ENCODE measurements at places on chromosomes 4 and X.

DNA sequence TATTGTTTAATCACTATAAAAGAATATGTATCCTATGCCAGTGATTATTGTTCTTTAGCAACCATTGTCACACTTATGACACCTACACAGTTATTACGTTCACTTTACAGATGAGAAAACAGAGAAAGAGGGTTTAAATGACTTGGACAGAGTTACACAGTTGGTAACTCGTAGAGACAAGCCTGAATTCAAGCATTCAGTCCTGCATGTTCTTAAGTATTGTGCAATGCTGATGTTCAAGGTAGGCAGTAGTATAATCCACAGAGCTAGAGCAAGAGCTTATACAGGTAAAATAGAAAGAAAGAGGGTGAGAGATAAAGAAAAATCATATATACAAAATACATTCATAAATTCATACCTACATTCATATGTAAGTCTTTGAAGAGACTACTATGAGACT is 249.8 kb upstream of the ANXA10 start:
- no peak for DNase-seq

- DNase-seq, result no peak
These were observed 194.7 kb downstream of the CPEB2 start for GRCh38 chr4:15197005-15197404.

DNA sequence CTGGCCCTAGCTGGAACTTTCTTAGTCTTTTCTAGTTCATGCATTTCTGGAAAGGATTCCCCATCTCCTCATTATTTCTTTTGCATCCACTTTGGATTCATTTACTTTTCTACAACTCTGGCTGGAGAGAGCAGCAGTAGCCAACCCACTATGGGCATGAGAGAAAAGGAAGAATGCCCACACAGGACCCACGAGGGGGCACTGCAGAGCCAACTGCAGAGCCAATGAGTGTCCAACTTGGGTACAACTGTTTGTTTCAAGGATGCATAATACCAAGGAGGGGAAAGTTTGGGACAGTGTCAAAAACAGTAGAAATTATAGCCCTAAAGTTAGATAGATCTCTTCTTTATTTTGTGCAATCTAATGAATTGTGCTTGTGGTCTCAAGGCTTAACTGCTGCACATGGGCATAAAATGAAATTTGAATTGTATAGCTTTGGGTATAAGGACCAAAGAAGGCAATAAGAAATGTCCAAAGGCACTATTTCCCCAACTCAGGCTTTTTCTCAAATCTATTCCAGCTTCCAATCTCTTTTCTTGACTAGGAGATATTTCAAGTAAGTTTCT is 230.6 kb downstream of the NSUN7 start:
- DNase-seq, result no peak

DNA sequence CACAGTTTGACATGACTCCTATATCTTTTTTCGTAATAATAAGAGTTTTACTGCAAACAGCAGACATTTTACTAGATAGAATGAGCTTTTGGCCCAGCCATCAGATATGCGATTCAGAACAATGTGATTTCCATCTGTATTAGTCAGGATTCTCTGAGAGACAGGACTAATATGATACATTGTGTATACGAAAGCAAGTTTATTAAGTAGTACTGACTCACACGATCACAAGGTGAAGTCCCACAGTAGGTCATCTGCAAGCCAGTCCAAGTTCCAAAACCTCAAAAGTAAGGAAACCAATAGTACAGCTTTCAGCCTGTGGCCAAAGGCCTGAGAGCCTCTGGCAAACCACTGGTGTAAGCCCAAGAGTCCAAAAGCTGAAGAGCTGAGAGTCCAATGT is 24.1 kb downstream of the CXCL8 start:
- no peak for DNase-seq

DNA sequence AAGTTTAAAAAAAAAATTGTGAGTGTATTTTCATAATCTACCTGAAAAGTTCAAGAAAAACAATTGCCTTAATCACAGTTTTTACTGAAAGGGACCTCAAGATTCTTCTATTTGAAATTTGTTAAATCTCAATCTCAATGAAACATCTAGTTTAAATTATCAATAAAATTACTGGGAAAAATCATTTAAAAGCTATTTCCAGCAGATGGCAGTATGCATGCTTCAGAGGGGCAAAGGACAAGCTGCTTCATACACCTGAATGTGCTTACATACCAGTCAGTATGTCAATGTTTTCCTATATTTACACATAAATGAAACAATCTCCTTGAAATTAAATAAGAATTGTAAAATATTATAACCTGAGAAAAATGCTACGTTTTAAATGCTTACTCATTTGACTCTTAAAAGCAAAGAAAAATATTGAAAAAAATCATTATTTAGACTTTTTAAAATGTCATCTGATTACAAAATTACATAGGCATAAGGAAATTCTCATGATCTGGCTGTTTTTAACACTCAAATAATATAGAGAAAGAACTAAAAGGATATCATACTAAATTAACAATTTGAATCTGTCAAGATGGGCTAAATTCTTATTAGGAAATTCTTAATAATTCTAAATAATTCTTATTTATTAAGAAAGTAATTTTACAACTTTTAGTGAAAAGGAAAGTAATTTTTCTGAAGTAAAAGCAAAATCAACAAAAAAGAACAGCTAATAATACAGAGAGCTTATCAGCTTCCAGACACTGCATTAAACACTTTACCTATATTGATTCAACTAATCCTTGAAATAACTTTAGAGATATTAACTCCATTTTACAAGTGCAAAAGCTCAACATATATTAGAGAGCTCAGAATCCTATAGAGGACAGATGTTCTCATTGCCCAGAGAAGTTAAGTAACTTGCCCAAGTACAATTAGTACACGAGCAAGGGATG is 242.1 kb downstream of the ADAMTS3 start:
- no peak for DNase-seq

- DNase-seq, result no peak
These were observed 129.8 kb upstream of the TRIM2 start for GRCh38 chr4:153074486-153074885.

- DNase-seq, result no peak
These were observed 257.4 kb upstream of the NOCT start for GRCh38 chr4:138758196-138758595.

- no peak for DNase-seq
These were observed 24.4 kb upstream of the PLA2G12A start for GRCh38 chr4:109754093-109754857.

DNA sequence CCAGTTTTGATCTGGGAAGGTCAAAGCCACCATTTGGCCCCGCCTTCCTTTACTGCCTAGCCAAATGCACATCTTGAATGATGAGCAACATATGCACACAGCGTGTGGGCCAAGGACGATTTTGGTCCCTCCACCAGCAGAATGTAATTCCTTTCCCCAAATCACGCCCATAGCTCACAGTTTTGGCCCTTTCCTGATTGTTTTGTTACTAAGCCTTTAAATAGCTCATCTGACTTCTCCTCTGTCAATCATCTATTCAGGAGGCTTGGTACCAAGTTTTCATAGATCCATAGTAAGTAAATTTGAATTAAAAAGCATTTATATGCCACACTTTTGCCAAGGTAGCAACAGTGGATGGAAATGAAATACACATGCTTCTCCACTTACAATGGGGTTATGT is 123.3 kb downstream of the NFKB1 start:
- no peak for DNase-seq

- DNase-seq, result no peak
These were observed 4.1 kb downstream of the ZNF185 start for GRCh38 chrX:152901816-152902501.

DNA sequence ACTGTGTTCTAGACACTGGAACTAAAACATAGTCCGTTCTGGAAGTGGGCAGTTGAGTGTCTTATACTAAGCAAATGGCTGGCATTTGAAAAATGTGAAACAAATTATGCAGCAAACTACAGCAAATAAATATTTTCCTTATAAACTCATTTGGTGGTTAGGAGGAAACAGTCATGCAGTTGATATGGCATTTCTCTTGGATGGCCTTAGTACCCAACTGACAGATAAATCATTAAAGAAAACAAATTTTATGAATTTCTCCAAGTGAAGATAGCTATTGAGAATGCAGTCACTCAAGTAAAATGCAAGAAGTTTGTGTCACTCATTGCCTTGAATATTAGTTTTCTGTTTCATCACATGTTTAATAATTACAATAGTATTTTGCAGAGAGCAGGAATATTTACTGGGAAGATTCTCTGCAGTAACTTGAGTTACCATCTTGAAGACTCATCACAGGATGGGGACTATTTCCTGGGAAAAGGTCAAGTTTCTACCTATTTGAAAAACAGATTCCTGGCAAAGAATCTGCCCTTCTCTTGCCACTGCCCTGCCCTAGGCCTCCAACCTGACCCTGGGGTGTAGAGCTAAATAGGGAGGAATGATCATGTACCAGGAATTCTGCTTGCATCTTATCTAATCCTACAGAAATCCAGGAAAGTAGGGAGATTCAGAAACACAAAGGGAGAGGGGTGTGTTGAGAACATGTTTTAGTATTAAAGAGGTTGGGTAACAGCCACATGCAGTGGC is 105.9 kb downstream of the SH3RF1 start:
- DNase-seq, result no peak

DNA sequence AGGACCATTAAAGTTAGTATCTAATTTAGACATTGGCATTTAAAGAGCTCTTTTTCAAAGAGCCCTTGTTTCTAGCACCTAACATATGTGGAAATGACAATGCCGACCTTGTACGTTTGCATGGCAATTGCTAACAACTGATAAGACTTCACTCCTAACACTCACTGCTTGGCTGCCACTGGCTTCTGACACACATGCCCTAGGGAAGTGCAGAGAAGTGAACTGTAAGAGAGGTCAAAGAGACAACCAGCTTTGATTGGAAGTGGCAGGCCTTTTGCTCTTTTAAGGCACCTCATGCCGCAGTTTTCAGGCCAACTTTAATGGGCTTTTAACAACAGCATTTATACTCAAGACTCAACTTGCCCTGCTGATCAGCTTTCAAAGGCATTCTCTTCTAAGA is 158.4 kb downstream of the RAB28 start:
- no peak for DNase-seq

DNA sequence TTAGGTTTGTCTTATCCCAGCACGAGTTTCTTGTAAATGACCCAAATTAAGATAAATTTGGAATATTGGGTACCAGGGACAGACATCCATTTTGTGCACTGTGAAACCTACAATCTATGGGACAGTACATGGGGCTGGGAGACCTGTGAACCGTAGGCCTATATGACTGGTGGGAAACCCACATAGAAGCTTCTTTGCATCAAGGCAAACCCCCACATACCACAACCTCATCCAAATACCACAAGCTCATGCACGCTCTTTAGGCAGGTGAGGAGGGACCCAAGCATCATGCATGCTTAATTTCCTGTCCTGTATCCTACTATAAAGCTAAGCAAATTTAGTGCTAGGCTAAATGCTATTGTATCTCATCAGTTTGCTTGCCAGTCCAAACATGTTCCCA is 47.8 kb downstream of the NIPAL1 start:
- no peak for DNase-seq

DNA sequence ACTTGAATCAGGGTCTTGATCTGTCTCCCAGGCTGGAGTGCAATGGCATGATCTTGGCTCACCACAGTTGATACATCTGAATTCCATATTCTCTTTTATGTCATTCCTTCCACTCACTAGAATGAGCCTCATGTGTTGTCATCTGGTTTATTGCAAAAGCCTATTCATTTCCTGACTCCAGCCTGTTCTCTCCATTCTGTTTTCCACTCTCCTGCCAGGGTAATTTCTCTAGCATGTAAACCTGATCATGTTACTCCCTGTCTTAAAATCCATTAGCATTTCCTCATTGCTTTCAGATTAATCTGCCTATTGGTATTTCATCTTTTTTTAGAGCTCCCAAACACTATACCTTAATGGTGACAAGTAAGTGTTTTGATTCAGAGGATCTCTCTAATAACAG is 4.3 kb upstream of the DDX60L start:
- no peak for DNase-seq

- no peak for DNase-seq
These were observed 33.8 kb upstream of the SLIT2 start for GRCh38 chr4:20217951-20218350.

DNA sequence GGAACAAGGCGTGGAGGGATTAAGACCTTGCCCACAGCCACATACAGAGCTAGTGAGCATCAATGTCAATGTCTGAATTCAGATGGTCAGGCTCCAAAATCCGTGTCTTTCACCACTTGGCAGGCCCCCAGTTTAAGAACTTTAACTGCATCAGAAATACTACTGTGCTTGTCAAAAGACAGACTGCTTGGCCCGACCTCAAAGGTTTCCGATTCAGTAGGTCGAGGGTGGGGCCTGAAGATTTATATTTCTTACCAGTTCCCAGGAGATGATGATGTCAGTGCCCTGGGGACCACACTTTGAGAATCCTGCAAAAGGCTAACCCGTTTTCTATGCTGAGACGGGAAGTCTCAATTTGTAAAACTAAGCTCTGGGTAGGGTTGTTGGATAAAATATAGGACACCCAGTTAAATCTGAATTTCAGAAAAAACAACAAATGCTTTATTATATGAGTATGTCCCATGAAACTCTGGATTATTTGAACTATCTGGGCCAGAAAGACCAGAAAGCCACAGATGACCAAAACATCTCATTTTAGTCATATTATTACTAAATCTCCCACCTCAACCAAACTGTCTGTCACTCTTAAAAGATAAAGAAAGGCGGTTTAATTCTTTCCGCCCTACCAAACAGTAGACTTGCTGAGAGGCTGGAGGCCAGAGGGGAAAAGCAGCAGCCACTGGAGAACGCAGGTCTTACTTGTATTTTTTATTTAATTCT is 42.7 kb downstream of the GATB start:
- DNase-seq, result no peak

GRCh38 chr4:144115519-144115918 is 25.0 kb downstream of the GYPA start:
- DNase-seq, result no peak

DNA sequence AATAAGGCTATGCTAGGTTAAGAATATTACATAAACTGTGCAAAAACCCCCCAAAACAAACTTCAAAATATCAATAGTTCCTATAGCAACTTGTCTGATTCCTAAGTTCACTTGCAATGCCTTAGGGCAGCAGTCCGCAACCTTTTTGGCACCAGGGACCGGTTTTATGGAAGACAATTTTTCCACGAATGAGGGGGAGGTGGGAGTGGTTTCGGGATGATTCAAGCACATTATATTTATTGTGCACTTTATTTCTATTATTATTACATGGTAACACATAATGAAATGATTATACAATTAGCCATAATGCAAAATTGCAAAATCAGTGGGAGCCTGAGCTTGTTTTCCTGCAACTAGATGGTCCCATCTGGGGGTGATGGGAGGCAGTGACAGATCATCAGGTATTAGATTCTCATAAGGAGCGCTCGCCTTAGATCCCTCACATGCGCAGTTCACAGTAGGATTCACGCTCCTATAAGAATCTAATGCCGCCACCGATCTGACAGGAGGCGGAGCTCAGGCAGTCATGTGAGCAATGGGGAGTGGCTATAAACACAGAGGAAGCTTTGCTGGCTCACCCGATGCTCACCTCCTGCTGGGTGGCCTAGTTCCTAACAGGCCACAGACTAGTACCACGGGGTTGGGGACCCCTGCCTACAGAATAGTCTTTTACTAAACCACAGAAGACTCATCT is 39.7 kb downstream of the ACOX3 start:
- no peak for DNase-seq

GRCh38 chrX:46561824-46562657 is 11.5 kb upstream of the CHST7 start:
- no peak for DNase-seq
